ENCODE measurements at places on chromosomes 7 and 10. TPM values are rescaled to one million over a fixed set of nuclear protein-coding genes. Genes with fewer than 3 reads are reported as not detected.

- H3K36me3 ChIP-seq: no peaks in the 10 kb centered on the region
- H3K27me3 ChIP-seq: no peaks in the 10 kb centered on the region
- H3K27ac ChIP-seq: no peak overlapping the region
- no peak overlapping the region for H3K4me3 ChIP-seq
- DNase-seq: no peak
- H3K4me1 ChIP-seq: peaks cover 9% of the 10 kb centered on the region
Observed at GRCh38 chr10:93447970-93448369, 34.2 kb downstream of the MYOF start.

DNA sequence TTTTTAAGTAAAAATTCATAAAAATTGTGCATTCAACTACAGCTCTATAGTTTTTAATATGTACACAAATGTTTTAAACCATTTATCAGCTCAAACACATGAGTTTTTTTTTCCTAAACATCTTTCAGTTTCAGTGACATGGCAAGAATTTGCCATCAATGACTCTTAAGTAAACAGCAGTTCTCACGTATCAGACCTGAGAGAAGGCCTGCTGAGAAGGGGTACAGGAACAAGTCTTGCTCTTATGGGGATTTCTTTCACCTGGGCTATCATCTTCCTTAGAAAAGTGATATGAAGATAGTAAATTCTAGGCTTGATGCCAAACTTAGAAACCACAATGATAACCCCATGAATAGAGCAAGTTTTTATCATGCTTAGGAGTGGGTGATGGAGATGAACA is 467.8 kb downstream of the ARL4A start:
- no peak overlapping the region for H3K4me3 ChIP-seq
- H3K36me3 ChIP-seq: no peaks in the 10 kb centered on the region
- no peaks in the 10 kb centered on the region for H3K27me3 ChIP-seq
- DNase-seq: no peak

DNA sequence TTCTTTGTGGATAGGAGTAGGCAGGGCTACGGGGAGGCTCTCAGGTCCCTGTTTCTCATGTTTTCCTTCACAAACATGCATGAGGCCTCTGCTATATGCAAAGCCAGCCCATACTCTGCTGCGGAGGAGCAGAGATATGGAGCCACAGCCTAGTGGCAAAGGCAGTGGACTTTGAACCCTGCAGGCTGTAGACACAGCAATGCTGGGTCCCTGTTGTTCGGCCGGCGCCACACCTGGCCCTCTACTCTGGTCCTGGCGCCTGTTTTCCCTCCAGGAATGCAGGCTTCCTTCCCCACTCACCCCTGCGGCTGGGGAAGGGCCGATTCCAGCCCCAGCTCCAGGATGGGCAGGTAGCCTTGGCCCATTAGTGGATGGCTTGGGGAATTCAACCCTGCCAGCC is 11.5 kb downstream of the CLRN3 start:
- no peak overlapping the region for H3K27ac ChIP-seq
- peaks cover 3% of the 10 kb centered on the region for H3K27me3 ChIP-seq

GRCh38 chr10:48417374-48417773 is 110.9 kb downstream of the MAPK8 start:
- H3K4me1 ChIP-seq: no peaks in the 10 kb centered on the region
- peaks cover 15% of the 10 kb centered on the region for H3K36me3 ChIP-seq
- no peaks in the 10 kb centered on the region for H3K27me3 ChIP-seq

SFRP4 gene
- total RNA-seq: 4.7 TPM

FBXO24 gene
- total RNA-seq: 0.78 TPM

- no peaks in the 10 kb centered on the region for H3K36me3 ChIP-seq
- no peak overlapping the region for H3K27ac ChIP-seq
- H3K27me3 ChIP-seq: no peaks in the 10 kb centered on the region
Observed at GRCh38 chr7:51017576-51018535, 235.2 kb upstream of the GRB10 start.

- no peaks in the 10 kb centered on the region for H3K27me3 ChIP-seq
- no peaks in the 10 kb centered on the region for H3K36me3 ChIP-seq
- H3K4me3 ChIP-seq: peak overlapping the region; percentile 94
- peak; percentile 95 for DNase-seq
Observed at GRCh38 chr10:69318106-69318866, 40.0 kb downstream of the HK1 start.

PPRC1 gene
- total RNA-seq: 22.9 TPM

PLXDC2 gene
- total RNA-seq: 22.6 TPM

GRCh38 chr10:63718421-63718820 is 197.2 kb downstream of the REEP3 start:
- H3K36me3 ChIP-seq: no peaks in the 10 kb centered on the region
- peaks cover 5% of the 10 kb centered on the region for H3K4me1 ChIP-seq
- no peak overlapping the region for H3K27ac ChIP-seq
- H3K27me3 ChIP-seq: no peaks in the 10 kb centered on the region
- no peak for DNase-seq
- no peak overlapping the region for H3K4me3 ChIP-seq

DNA sequence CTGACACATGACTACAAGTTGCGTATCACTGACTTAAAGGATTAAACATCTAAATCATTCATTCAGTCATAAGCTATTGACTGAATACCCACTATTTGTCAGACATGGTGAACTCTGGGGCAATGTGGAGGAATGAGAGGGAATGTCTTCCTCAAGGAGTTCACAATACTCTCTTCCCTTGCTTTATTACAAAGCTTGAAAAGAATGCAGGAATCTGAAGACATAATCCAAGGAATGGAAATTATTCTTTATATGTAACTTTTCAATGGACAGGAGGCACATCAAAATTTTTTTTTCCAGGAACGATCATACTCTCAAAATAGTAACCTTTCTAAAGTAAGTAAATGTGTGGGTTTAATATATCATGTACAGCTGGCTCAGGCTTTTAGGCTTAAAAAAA is 111.9 kb downstream of the ATXN7L1 start:
- H3K27ac ChIP-seq: no peak overlapping the region
- DNase-seq: no peak
- no peaks in the 10 kb centered on the region for H3K27me3 ChIP-seq
- H3K4me1 ChIP-seq: no peaks in the 10 kb centered on the region
- no peaks in the 10 kb centered on the region for H3K36me3 ChIP-seq

H2BK1 gene
- not detected for total RNA-seq

DNA sequence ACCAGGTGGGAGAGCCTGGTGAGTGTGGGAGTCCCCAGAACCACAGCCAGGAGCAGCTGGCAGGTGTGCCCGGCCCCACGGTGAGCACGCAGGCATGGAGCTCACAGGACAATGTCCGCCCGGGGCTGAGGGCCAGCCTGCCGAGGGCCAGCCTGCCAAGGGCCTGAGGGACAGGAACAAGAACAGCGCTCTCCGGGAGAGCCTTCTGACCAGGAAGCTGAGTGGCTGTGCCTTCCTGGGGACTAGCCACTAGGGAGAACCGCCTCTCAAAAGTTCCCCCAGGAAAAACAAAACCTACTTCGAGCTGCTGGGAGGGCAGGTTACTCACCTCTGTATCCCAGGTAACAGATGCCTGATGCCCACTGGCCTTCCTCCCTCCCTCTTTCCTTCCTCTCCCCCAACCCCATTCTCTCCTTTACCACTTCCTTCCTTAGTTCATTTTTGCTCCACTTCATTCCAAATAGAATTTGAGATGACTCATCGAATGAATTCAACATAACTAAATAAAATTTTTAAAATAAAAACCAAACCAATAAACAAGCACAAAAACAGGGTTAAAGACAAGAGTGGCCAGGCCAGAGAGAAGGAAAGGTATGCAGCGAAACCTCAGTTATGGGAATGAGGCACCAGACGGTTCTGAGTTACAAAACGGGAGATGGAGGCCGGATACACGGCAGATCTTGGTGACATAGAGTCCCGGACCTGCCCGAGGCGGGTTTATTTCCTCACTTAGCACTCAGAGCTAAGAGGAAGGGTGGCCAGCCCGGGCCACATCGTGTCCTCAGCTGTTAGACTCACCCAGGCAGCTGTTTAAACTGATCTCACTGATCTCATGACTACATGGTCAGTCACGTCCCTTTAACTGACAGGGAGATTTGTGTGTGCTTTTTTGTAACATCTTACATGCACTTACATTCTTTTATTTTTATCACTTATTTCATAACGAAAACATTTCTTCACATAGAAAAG is 128.5 kb downstream of the TNS3 start:
- peak; percentile 59 for DNase-seq
- peaks cover 1% of the 10 kb centered on the region for H3K27me3 ChIP-seq

GRCh38 chr7:151954866-151955820 is 1.1 kb upstream of the GALNTL5 start:
- H3K36me3 ChIP-seq: no peaks in the 10 kb centered on the region
- H3K4me1 ChIP-seq: no peaks in the 10 kb centered on the region
- no peaks in the 10 kb centered on the region for H3K27me3 ChIP-seq
- peak; percentile 63 for DNase-seq

DNA sequence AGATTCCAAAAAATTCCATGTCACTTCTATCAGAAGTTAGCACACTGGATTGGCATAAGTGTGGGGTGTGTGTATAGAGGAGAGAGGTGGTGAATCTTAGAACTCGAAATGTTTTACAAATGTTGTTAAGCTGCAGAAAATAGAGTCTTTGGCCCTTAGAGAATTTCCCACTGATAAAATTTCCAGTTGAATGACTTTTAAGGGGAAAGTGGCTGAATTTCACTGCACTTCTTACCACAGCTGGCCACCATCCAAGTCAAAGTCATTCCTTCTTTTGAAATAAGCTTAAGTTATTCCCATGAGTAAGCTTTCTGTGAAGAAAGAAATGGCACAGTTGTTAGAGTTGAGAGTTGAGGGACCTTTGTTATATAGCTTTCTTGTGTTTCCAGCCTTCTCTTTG is 13.9 kb downstream of the VCL start:
- no peak overlapping the region for H3K27ac ChIP-seq
- no peak for DNase-seq
- H3K4me3 ChIP-seq: no peak overlapping the region
- H3K27me3 ChIP-seq: no peaks in the 10 kb centered on the region
- H3K36me3 ChIP-seq: no peaks in the 10 kb centered on the region

DNA sequence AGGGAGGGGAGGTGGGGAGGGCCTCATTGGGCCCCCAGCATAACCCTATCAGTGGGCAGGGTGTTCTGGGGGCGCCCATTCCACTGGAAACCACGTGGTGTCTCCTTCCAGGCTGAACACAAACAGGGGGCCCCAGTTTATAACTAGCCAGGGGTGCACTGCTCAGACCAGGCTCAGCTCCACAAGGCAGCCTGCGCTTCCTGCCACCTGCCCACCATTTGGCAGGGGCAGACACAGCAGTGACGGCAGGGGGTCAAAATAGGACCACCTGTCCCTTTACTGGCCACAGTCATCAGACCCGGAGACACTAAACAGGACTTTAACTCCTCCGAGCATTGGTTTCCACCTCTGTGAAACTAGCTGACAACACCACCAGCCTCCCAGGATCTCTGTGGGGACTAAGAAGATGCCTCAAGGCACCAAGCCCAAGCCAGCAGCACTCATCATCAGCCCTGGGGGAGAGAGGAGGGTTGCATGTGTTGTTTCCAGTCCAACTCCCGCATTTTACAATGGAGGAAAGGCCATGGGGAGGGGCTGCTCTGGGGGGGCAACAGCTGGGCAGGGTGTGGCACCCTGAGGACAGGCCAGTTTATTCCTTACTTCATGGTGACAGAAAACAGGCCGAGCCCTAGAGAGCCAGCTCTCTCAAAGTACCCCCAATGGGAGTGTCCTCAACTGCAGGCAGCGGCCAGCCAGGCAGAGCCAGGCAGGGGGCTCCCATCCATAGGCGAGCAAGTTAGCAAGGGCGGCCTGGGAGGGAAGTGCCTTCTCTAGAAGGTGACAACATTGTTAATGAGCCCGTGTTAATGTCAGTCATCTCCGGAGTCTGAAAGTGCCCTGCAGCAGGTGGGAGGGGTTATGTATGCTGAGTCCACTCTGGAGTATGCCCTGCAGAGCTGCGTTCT is 127.6 kb downstream of the TNS3 start:
- H3K4me1 ChIP-seq: no peaks in the 10 kb centered on the region
- H3K27ac ChIP-seq: no peak overlapping the region
- no peaks in the 10 kb centered on the region for H3K36me3 ChIP-seq
- H3K27me3 ChIP-seq: peaks cover 11% of the 10 kb centered on the region

DNA sequence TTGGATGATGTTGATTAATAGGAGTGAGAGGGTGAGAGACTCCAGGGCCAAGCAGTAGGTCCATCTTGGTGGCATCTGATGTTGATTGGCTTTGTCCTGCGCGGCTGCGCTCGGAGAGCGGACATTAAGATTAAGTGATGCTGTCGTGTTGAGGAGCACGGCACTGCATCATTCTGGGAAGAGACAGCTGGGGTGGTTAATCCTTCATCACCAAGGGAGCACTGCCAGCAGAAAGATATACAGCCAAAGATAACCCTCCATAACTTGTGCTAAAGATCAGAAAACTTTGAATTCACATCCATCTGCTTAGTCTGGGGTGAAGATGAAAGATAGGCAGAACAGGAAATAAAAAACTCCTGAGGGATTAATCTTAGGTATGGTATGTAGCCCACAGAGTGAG is 208.3 kb downstream of the LRMDA start:
- H3K27me3 ChIP-seq: peaks cover 20% of the 10 kb centered on the region
- no peaks in the 10 kb centered on the region for H3K36me3 ChIP-seq
- DNase-seq: no peak
- H3K4me1 ChIP-seq: no peaks in the 10 kb centered on the region
- H3K27ac ChIP-seq: no peak overlapping the region
- no peak overlapping the region for H3K4me3 ChIP-seq

ANKRD2 gene
- not detected for total RNA-seq

CFAP58 gene
- total RNA-seq: 1.9 TPM

ITPRID1 gene
- total RNA-seq: not detected

C7orf33 gene
- total RNA-seq: not detected

DNA sequence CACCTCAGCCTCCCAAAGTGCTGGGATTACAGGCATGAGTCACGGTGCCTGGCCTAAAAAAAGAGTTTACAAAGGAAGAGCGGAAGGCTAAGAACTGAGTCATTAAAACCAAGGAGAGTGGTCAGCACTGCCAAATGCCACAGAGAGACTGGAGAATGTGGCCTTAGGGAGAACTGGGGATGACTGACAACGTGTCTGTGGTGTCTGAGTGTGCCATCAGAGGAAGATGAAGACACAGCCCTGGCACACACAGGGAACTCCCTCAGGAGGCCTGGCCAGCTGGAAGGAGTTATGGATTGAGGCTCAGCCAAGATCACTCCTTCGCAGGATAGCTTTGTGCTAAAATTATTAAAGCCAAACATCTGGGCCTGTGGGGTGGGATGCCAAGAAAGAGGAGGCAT is 3.9 kb upstream of the INA start:
- no peak overlapping the region for H3K4me3 ChIP-seq
- no peak for DNase-seq
- no peaks in the 10 kb centered on the region for H3K4me1 ChIP-seq
- no peak overlapping the region for H3K27ac ChIP-seq
- no peaks in the 10 kb centered on the region for H3K36me3 ChIP-seq

DNA sequence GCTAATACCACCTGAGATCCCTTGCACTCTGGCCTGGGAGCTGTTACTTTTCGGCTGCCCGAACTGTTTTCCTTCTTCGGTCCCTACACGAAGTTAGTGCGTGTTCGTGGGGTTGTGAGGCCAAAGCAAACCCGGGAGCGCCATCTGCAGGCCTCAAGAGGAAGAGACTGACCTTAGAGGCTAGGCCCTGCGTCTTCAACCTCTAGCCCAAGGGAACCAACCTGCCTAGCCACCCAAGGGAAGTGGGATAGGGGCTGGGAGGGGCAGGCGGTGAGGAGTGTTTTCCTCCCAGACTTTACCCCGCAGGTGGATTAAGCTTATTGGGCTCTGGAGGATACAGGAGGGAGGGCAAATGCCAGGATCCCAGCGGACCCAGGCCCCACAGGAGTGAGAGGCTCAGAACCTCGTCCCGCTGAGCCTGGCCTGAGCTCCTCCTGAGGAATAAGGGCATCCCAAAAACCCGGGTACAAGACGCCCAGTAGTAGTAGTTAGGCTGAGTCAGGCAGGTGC is 1.7 kb upstream of the PAX2 start:
- DNase-seq: peak; percentile 79
- no peak overlapping the region for H3K27ac ChIP-seq
- H3K27me3 ChIP-seq: peaks cover 100% of the 10 kb centered on the region
- peaks cover 17% of the 10 kb centered on the region for H3K4me1 ChIP-seq
- H3K4me3 ChIP-seq: no peak overlapping the region
